ENCODE measurements at places on chromosomes 7 and 10. TPM values are rescaled to one million over a fixed set of nuclear protein-coding genes. Genes with fewer than 3 reads are reported as not detected.

Gene C7orf57
- total RNA-seq: 1.00 TPM

Gene CUZD1
- 0.24 TPM for total RNA-seq

Gene MTG1
- total RNA-seq: 35.2 TPM

Gene FGFBP3
- total RNA-seq: 0.56 TPM

Gene MMD2
- total RNA-seq: not detected

Gene DEPP1
- total RNA-seq: 3.3 TPM

Gene LBX1
- total RNA-seq: not detected

Gene TFEC
- 0.56 TPM for total RNA-seq

Gene SLC13A1
- total RNA-seq: not detected

Gene STAG3
- 0.48 TPM for total RNA-seq

Gene CLDN3
- total RNA-seq: 0.64 TPM

Gene SNCG
- 8.2 TPM for total RNA-seq

Gene PRKG1
- 0.80 TPM for total RNA-seq

Gene VSTM4
- 0.68 TPM for total RNA-seq

Gene SUN3
- total RNA-seq: not detected

Gene MEST
- total RNA-seq: 9.5 TPM

Gene GPNMB
- total RNA-seq: 125 TPM

Gene OR2A5
- not detected for total RNA-seq

Gene AUTS2
- total RNA-seq: 20.4 TPM

Gene KRIT1
- total RNA-seq: 21.7 TPM

Gene LEP
- total RNA-seq: 0.12 TPM

Gene GIMAP8
- 1.6 TPM for total RNA-seq

Gene ANXA8
- total RNA-seq: 203 TPM

Measured in esophagus mucosa (tissue), 1 donor.